H54 (cell line): ENCODE measurements at places on chromosomes 13 and 19.
A peak's percentile ranks its signal among the peaks of the same experiment; 100 is the strongest.

GRCh38 chr13:107422421-107422820 lies 792.9 kb downstream of the LIG4 start:
- DNase-seq = no peak

GRCh38 chr19:47416643-47416985 lies 2.7 kb downstream of the MEIS3 start:
- no peak for DNase-seq

- DNase-seq = no peak
Observed at GRCh38 chr13:93368718-93369117, 142.1 kb downstream of the GPC6 start.

GRCh38 chr19:17429641-17430113 lies 9.8 kb downstream of the MVB12A start:
- DNase-seq = no peak

GRCh38 chr19:33407716-33408115 lies 34.2 kb downstream of the CEBPG start:
- no peak for DNase-seq

- peak; percentile 74 for DNase-seq
Observed at GRCh38 chr19:52638601-52639000, 446 bp upstream of the ZNF83 start.

DNA sequence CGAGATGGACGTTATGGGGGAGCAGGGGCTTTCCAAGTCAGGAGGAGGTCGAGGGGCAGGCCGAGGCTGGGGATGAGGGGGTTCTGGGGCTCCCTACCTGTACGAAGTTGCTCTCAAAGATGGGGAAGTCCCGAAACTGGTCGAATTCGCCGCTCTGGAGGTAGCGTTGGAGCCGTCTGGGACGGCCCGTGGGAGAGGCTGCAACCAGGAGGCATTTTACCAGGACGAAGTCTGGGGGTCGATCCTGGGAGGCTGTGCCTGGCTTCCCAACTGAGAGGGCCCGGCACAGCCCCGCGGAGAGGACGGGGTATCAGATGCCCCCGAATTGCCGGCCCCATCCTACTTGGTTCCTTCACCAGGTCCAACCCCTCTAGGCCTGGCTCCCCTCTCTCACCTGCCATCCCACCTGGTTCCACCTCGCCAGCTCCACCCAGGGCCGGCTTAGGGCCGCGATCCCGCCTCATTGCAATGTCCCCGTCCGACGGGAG lies 527 bp upstream of the EMC10 start:
- no peak for DNase-seq

- DNase-seq = no peak
Observed at GRCh38 chr13:38685974-38686576, 802 bp upstream of the FREM2 start.

GRCh38 chr19:14699641-14700040 lies 9.8 kb downstream of the ZNF333 start:
- no peak for DNase-seq

- DNase-seq = no peak
Observed at GRCh38 chr13:112855859-112856258, 113.2 kb upstream of the MCF2L start.

DNA sequence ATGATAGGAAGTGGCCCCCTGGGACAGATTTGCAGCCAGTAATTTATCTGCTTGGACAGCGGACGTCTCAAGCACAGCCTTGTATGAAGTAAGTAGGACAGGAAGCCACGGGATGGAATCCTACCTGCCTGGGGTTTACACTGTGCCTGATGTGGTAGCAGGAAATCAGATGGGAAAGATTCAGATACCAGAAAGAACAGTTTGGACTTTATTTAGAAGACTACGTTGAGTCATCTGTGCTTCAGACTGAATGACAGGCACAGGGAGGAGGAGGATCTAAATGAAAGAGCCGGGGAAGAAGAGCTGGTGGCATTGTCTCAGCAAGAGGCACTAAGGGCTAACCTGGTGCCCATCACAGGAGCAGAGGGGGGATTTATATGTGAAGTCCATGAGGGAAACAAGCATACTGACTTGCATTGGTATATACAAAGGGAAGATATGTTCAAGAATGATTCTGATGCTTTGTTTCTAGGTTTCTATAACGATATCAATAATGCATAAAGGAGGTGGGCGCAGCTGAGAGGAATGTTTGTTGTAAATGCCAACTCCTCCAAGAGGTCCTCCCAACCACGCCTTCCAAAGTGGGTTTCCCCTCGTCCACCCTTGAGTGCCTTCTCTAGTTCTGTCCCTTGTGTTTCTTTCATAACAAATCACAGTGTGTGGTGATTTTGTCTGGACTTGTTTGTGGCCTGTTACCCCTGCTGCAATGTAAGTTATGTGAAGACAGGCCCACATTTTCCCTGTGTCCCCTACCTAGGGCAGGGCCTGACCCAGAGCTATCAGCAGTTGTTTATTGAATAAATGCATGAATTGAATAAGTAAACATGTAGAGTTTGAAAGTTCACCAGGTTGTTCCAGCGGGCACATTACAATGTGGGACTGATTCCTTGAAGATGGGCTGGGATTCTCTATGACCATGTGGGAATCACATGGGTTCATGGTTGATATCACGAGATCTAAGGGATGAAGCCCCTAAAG lies 328.4 kb downstream of the SLC7A1 start:
- no peak for DNase-seq

GRCh38 chr19:13051557-13052165 lies 51.0 kb downstream of the LYL1 start:
- no peak for DNase-seq

DNA sequence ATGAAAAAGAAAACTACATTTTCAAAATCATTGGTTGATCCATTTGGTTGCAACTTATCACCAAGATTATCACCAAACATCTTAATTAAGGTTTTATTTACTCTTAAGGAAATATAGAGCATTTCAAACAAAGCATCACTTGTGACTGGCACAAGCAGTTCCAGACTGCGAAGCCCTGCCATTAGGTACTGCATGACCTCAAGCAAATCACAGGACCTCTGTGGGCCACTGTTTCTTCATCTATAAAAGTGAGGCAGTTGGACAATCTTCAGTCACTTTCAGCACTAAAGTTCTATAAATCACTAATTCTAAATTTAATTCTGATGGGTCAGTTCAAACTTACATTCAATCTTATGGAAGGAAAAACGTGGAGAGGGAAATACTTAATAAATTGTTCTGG lies 2.0 kb downstream of the ELF1 start:
- DNase-seq = no peak

- no peak for DNase-seq
Observed at GRCh38 chr19:7349961-7350711, 1.4 kb downstream of the ARHGEF18 start.

DNA sequence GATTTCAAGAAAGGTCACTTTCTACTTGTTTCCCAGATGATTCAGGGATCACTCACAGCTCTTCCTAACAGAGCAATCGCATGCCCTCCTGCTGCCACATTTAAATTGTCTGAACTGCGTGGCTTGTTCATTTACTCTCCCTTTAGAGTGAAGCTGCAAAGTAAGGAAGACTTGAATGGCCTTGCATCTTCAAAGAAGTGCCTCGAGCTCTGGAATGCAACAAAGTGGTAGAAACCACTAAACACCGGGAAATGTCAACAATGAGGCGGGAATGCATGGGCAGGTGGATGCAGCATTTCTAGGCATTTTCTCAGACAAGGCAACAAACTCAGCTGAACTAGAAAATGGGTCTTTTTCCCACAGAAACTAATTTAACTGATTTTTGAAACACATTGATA lies 10.3 kb upstream of the DACH1 start:
- no peak for DNase-seq

DNA sequence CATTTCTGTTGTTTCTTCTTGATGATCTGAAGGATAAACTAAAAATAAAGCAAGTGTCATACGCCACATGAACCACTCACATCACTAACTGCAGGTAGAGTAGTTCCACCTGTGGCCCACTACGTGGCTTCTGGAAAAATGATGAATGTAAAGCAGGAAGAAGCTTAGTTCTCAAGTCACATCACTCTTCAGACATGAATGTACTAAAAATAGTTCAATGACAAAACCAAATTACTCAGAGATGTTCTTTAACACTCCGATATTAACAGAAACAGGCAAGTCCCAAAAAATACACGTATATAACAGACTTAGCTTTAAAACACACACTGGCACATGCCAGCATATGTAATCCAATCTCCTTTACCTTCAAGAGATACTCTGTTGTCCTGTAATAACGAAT lies 21.6 kb downstream of the RAB20 start:
- no peak for DNase-seq

DNA sequence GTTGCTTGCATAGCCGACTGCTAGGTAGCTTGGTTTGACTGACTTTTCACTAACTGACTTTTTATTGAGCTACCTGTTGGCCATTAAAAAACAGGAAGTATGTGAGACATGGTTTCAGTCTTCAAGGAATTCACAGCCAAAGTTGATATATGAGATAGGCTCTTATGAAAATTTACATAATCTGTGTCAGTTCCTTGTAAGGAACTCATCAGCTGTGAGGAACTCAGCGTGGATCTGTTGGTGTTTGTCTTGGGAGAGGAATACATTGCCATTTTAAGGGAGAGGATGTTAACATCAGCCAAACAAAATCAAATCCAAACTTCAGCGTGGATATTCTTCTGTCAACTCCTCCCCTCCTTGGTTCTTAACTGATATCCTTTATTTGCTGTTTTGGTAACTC lies 2.0 kb downstream of the RNF113B start:
- no peak for DNase-seq

DNA sequence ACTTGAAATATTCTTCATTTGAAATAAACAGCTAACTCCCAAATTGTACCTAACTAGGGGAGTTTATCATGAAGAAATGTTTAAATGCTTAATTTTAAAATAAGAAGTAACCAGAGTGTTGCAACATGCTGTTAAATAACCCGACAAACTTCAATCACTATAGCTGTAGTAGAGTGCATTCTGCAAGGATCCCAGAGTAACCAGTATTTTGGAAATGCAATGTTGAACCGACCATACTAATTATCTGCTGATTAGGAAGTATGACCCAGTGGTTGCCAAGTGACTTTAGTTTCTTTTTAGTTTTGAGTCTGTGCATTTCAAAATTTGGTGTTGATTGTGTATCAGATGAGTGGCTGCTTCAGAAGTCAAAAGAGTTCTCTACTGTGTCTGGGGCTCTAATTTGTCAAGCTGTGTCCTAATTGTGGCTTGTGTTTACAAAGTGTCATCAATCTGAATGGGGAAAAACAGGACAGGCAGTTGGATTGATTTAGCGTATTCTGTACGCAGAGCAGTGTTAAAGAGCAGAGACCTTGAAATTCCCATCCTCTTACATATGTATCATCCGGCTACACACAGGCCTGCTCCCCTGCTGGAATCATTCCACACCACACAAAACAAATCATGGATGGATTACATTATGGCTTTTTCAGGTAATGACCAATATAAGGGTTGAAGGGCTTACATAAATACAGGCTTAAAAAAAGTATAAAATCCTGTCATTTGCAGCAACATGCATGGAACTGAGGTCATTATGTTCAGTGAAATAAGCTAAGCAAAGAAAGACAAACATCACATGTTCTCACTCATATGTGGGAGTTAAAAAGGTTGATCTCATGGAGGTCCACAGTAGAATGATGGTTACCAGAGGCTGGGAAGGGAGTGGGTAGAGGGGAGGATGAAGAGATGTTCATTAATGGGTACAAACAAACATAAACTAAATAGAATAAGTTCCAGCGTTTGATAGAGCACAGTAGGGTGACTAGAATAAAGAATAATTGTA lies 351.5 kb downstream of the KLF12 start:
- no peak for DNase-seq

GRCh38 chr19:18629166-18630088 lies 7.4 kb upstream of the KLHL26 start:
- DNase-seq = no peak

DNA sequence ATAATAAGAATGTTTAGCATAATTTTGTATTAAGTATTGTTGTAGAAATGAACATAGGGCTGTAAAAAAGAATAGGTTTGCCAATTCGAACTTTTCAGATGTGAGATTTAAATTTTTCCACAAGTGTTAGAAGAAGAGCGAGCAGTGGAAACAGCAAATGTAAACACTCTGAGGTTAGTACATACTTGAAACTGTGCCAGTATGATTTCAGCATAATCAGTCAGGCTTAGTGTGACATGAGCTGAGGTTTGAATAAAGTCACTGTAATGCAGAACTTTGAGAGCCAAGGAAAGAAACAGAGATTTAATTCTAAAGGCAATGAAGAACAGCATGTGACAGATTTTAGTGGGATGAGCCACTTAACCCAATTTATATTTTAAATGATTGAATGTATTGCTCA lies 2166.4 kb downstream of the PCDH9 start:
- no peak for DNase-seq

DNA sequence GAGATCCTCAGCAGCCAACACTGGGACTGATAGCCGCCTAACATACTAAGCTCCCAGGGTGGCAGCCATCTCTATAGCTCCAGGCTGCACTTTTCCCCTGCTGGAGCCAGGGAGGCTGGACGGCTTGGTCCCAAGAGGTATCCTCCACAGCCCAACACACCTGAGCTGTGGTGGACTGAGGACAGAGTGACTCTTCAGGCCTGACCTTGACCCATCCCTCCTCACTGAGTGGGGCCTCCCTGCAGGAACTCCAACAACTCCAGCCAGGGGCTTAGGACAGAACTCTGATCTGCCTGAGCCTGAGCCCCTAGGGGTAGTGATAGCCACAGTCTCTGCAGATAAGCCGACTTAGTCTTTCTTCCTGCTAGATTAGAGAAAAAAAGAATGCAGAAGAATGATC lies 958.1 kb upstream of the PRR20A start:
- DNase-seq = no peak

- DNase-seq = no peak
Observed at GRCh38 chr13:69946511-69946910, 161.1 kb upstream of the ATXN8OS start.

- no peak for DNase-seq
Observed at GRCh38 chr13:59566561-59566960, 597.2 kb downstream of the DIAPH3 start.

DNA sequence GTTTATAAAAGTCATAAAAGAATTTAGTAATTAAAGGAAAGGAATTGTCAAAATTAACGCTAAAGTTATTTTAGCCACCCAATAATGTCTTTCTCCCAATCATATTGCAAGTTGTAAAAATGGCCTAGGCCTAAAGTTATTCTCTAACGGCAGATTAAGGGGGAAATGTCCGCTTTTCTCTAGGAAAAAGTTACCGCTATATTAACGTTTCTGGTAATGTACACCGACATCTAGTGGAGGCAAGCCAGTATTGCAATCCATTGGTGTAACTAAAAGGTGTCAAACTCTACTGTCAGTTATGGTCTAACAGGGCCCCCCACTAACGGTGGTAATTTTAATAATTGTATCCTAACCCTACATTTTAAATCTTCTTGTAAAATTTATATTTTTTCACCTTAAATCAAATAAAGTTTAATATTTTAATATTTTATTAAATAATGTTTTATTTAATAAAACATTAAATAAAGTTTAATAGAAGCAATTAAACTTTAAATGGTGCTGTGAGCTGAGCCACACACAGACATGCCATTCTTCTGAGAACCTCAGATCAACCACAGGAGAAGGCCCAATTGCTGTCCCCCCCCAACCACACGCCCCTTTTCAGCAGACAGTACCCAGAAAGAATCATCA lies 35.9 kb upstream of the ZSCAN5A start:
- peak; percentile 16 for DNase-seq

- DNase-seq = no peak
Observed at GRCh38 chr19:39670998-39671397, 15.3 kb downstream of the LGALS16 start.

- no peak for DNase-seq
Observed at GRCh38 chr19:573519-573825, 1.1 kb downstream of the BSG start.

GRCh38 chr13:102814025-102814607 lies 15.2 kb downstream of the BIVM start:
- DNase-seq = no peak
